ENCODE measurements at places on chromosomes 16 and 17. TPM values are rescaled to one million over a fixed set of nuclear protein-coding genes. Genes with fewer than 3 reads are reported as not detected.

KRT28 gene
- polyA plus RNA-seq, result not detected

CCL2 gene
- polyA plus RNA-seq, result 210 TPM

KRTAP3-2 gene
- polyA plus RNA-seq, result not detected

EXOC3L1 gene
- 0.83 TPM for polyA plus RNA-seq

KRTAP17-1 gene
- polyA plus RNA-seq, result not detected

GRCh38 chr16:84475643-84476240, 28.7 kb downstream of the MEAK7 start:
- H3K4me3 ChIP-seq, result no peak overlapping the region
- no peak for DNase-seq
- no peaks in the 10 kb centered on the region for H3K4me1 ChIP-seq
- H3K27me3 ChIP-seq, result no peaks in the 10 kb centered on the region
- no peak overlapping the region for H3K27ac ChIP-seq

DNA sequence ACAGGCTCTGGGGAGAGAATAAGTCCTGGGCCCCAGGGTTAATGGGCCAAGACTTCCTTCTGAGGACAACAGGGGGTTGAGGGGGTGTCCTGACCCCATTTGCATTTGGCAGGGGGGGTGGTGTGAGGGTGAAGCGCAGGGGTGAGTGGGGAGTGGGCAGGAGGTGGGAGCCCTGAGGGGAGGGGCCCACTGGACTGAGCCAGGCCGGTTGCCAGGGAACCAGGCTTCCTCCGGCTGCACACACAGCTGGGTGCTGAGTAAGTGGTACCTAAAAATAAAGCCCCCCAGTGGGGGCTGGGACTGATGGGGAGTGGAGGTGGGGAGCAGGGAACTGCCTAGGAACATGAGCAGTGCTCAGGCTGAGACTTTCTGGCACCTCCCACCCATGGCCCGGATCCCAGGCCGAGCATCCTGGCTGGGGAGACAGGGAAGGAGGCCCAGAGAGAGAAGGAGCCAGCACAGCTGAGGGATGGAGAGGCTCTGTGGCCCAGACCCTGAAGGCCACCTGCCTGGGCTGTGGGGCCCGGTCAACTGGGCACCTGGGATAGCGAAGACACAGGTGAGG, 7.5 kb upstream of the RASD1 start:
- H3K4me3 ChIP-seq, result no peak overlapping the region
- no peaks in the 10 kb centered on the region for H3K4me1 ChIP-seq
- H3K27me3 ChIP-seq, result no peaks in the 10 kb centered on the region
- no peak overlapping the region for H3K27ac ChIP-seq
- DNase-seq, result no peak

GRCh38 chr17:63925615-63926014, 6.5 kb downstream of the CD79B start:
- no peak overlapping the region for H3K4me3 ChIP-seq
- no peaks in the 10 kb centered on the region for H3K36me3 ChIP-seq
- no peaks in the 10 kb centered on the region for H3K27me3 ChIP-seq
- no peaks in the 10 kb centered on the region for H3K4me1 ChIP-seq
- no peak overlapping the region for H3K27ac ChIP-seq
- peak; percentile 25 for DNase-seq

GRCh38 chr17:69069226-69069750, 8.6 kb upstream of the ABCA9 start:
- peak; percentile 32 for DNase-seq
- H3K4me3 ChIP-seq, result no peak overlapping the region
- H3K27ac ChIP-seq, result no peak overlapping the region
- no peaks in the 10 kb centered on the region for H3K36me3 ChIP-seq

DNA sequence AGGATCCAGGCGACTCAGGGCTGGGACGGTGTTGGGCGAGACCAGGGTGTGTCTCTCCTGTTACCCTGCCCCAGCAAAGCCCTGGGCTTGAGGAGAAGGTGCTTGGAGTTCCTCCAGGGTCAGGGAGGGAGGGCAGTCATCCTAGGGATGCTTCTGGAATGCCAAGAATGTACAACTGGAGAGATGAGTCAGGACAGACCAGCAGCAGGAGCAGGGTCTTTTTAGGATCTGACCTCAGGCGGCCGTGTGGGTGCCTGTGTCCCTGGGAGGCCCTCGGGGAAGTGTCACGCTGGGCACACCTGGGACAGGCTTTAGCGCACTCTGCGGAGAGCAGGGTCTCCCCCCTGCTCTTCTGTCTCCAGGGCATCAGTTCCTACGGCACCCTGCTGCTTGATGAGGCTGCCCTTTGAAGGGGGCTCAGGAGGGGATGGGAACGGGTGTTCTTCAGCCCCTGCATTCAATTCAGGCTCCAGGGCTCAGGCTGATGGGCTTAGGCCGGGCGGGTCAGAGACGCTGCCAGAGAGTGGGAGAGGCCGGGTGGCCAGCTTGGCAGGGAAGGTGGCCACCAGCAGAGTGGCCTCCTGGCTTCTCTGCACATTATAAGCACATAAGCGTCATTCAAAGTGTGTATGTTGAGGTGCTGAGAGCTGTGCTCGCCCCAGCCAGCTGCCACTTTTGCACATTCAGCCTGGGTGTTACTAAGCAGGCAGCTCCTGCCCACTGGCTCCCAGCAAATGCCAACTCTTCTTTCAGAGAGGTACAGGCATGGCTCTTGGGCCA, 8.4 kb upstream of the MTSS2 start:
- DNase-seq, result no peak
- peaks cover 52% of the 10 kb centered on the region for H3K4me1 ChIP-seq
- no peaks in the 10 kb centered on the region for H3K27me3 ChIP-seq
- peak overlapping the region; percentile 70 for H3K27ac ChIP-seq
- H3K4me3 ChIP-seq, result no peak overlapping the region

DNA sequence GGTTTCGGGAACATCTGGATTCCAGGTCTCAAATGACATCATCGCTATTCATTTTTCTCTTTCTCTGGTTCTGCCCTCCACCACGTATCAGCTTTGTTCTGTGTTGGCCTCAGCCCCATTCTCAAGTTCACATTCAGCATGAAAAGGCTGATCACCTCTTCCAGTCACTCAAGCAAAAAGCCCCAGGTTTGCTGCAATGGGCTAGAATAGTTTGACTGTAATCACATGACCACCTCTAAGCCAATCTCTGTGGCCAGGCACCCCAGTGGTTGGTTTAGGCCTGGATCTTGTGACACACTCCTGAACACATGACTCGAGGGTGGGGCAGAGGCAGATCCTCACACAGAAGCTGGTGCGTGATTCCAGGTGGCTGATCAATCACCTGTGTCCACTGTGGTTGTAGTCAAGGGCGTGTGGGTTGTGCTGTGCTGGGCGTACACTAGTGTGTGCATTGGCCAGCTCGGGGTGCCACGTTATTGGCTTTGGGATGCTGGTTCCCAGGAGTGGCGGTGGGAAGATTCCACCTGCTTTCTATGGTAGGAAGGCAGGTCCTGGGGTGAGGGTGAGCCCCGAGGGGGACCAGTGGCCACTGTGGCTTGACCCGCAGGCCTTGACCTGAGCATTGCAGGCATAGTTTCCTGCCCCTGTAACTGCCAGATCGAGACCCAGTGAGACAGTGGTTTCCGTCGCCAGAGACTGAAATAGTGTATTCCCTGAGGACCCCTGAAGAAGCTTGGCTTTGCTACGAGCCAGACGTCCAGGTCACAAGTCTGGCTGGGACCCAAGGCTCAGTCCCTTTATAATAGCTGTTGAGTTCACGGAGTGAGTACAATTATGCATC, 12.0 kb downstream of the EEF2K start:
- no peak overlapping the region for H3K27ac ChIP-seq
- no peaks in the 10 kb centered on the region for H3K27me3 ChIP-seq
- no peak overlapping the region for H3K4me3 ChIP-seq
- H3K4me1 ChIP-seq, result no peaks in the 10 kb centered on the region

DNA sequence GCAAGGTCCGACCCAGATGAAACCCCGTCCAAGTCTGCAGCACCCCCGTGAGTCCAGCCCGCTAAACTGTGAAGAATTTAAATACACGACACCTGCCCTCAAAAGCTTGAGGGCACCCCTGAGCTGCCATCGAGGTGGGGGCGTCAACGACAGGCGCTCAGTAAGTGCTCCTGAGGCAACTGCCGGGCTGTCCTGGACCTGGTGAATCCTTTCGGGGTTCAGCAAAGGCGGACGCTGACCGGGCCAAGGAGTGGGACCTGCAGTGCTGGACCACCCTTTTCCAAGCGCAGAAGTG, 512 bp upstream of the ENDOV start:
- peaks cover 25% of the 10 kb centered on the region for H3K4me1 ChIP-seq
- peak overlapping the region; percentile 99 for H3K27ac ChIP-seq
- H3K4me3 ChIP-seq, result peak overlapping the region; percentile 99

DNA sequence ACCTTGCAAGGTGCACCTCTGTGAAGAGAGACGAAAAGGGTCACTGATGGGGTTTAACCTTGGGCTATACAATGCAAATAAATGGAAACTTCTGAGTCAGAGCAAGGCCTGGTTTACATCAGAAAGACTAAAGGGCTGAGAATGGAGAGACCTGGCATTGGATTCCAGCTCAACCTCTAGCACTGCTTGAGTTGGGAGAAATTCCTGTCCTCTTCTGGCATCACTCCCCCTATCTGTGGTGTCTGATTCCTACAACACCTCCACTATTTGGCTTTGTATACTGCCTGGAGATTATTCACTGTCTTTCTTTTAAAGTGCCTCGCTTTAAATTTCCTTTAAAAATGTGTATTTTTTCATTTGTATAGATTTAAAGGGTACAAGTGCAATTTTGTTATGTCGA, 68.8 kb downstream of the GPR139 start:
- H3K27me3 ChIP-seq, result no peaks in the 10 kb centered on the region
- H3K4me3 ChIP-seq, result no peak overlapping the region
- H3K36me3 ChIP-seq, result no peaks in the 10 kb centered on the region
- no peak for DNase-seq
- peaks cover 22% of the 10 kb centered on the region for H3K4me1 ChIP-seq
